Stimulated activated CD8-positive, alpha-beta memory T cell treated with anti-CD3 and anti-CD28 coated beads, Interleukin-2, amount 100 ng/mL, for 1 hour (primary cell): ENCODE measurements at places on chromosomes 7 and 10.

GRCh38 chr7:100865372-100865911 lies 1.7 kb upstream of the TRIP6 start:
- no peak for DNase-seq

DNA sequence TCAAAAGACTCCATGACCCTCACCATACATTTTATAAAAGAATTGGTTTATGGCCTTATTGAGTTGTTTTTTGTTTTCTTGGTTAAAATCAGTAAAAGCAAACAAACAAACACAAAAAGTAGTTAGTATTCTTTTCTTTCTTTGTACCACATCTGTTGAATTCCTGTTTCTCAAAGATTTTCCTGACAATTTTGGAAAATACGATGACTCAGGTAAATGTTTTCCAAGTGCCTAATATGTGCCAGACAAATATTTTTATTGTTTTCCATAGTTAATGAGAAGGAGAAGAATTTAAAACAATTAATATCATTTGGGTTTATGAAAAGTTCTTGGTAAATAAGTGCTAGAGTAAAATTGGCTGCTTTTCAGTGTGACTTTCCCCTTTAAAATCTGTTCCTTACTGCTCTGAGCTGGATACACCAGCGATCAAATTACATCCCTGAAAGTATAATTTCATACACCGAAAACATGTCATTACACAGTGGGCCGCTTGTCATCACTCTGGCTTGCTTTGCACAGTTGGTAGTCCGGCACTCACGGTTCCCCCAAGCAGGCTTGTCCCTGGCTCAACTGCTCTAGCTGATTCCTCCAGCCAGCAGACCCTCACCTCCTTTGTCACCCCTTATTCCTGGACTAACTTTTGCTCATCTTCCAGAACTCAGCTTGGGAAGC lies 80.5 kb downstream of the TBXAS1 start:
- DNase-seq, result no peak

GRCh38 chr10:124849111-124849773 lies 47.6 kb downstream of the ABRAXAS2 start:
- no peak for DNase-seq

- DNase-seq, result no peak
Measured at GRCh38 chr10:75825235-75825634, 393.8 kb downstream of the LRMDA start.

GRCh38 chr10:61973169-61973568 lies 71.7 kb downstream of the ARID5B start:
- no peak for DNase-seq

GRCh38 chr7:92064438-92065029 lies 69.7 kb downstream of the CYP51A1 start:
- no peak for DNase-seq

DNA sequence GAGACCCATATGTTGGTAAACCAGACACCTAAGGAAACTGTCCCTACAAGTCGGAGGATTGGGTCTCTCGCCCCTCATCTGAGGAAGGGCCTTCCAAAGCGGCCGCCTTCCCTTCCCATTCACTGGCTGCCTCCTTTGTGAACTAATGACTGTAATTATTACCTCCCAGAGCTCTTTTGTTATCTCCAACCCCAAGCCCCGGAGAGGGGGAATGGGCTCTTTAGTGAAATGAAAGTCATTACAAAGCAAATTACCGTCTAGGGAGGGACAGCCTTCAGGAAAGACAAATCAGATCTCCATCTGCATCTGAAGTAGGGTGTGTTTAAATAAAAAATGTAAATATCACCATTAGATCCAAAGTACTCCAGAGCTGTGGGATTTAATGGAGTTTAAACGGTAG lies 2.6 kb upstream of the GAD2 start:
- no peak for DNase-seq

GRCh38 chr7:25549271-25549921 lies 321.1 kb upstream of the NPVF start:
- no peak for DNase-seq
